Activated naive CD8-positive, alpha-beta T cell treated with anti-CD3 and anti-CD28 coated beads for 36 hours (primary cell): ENCODE measurements at places on chromosomes 2 and 18. TPM values are rescaled to one million over a fixed set of nuclear protein-coding genes. Genes with fewer than 3 reads are reported as not detected.

DNA sequence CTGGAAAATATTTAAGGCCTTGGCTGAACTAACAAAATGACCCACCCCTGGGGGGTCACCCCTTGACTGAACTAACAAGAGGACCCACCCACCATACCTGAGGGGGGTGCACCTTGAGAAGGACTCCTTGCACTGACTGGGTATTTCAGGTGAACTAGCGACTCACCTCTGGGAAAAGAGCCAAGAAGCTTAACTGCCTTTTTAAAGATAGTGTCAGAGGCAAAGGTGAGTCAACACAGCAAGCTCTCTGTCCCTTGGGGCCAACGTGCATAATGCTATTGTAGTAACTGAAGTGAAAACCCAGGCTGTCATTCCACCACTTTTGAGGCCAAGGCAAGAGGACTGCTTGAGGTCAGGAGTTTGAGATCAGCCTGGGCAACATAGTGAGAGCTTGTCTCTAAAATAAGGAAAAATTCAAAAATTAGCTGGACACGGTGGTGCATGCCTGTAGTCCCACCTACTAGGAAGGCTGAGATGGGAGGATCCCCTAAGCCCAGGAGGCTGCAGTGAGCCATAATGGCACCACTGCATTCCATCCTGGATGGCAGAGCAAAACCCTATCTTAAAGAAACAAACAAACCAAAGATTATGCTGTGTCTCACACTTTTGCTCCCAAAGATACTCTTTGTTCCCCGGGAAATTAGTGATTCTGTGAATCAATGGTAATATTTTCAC is 36.4 kb upstream of the ZCCHC2 start:
- DNase-seq, result peak; percentile 6

- peak; percentile 63 for DNase-seq
Measured at GRCh38 chr2:173027181-173028128, 48.2 kb upstream of the MAP3K20 start.

DNA sequence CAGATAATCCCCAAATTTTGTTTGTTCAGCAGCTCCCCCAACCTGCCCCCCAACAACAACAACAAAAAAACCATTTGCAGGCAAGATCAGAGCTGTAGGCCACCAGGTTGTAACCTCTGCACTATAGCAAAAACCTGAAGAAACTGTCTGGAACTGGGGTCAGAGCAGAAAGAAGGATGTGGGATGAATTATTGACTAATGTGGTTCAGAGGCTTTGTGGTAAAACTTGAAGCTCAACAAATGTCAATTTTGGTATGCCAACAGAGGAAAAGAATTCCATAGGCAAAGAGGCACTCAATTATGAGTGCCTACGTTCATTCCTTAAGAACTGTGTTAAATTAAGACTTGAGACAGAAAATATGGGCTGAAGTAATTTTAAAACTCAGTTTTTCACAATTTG is 255.1 kb downstream of the STK39 start:
- DNase-seq, result no peak

GRCh38 chr18:39911716-39912115 is 2043.3 kb upstream of the PIK3C3 start:
- DNase-seq, result no peak

DNA sequence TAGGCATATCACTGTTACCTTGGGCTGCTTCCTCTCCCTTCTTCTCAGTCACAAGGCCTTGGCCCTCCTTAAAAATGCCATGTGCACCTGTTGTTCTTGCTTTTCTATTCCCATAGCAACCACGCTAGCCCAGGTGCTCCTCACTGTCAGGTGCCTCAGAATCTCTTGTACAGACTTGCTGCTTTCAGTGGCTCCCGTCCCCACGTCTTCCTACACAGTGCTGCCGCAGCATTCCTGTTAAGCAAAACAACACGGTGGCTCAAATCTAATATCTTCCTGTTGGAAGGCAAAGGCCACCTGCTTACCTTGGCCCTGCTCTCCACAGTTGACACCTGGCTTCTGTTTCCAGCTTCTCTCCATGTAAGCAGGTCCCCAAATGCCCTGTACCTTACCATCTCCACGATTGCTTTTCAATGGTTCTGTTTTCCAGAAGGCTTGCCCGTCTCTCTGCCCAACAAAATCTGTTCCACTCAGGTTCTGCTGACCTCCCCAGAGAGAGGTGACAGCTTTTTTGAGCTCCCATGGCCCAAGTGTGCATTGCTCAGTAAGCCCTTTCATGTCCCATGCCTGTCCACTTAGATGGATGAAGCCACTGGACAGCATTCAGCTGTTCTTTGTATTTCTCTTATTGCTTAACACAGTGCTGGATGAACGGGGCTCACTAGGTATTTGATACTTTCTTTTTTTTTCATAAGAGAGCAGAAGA is 240.4 kb downstream of the PRKCE start:
- no peak for DNase-seq

DNA sequence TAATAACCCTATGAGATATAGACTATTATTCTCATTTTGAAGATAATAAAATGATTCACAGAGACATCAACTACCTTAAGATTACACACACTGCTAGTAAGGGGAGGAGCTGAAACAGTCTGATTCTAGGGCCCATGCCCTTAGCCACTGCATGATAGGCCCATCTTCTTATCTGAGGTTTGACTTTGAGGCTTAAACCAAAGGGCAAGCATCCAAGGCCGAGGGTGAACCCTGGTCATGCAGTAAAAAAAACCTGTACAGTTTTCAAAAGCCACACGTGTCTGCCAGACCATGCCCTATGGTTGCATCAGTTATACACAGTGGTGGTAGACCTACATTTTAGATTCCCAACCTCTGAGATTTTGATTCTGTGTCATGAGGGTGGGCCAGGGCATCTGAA is 44.8 kb downstream of the POLE4 start:
- no peak for DNase-seq

GRCh38 chr2:157414050-157414449 is 29.8 kb downstream of the CYTIP start:
- DNase-seq, result no peak

DNA sequence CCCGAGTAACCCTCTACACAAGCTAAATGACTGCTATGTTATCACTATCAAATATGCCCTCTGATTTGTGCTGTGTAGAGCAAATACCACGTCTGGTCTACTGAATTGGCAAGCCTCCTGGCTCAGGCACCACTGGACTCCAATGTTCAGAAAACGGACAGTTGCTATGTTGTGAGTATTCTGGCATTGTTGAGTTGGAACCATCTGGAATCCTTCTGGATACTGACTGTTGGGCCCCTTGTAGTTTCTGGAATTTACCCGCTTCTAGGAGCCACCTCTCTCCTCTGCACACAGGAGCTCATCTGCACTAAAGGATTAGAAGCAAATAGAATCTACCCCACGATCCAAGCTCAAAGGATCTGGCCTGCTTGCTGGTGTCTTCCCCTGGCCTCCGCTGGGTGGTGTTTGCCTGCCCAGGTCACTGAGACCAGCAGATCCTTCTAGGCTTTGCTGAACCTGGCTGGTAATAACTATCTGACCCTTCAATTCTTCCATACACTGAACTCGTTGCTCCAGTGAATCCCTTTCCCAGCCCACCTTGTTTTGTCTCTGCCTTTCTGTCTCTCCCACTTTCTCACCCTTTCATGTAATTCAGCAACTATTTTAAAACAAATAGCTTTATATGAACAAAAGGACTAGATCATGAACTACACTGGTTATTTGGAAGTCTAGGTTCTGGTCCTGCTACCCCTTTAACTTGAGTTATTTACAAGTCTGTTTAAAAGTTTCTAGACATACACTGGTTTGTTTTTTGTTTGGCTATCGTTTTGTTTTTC is 2.1 kb upstream of the HAAO start:
- no peak for DNase-seq

DNA sequence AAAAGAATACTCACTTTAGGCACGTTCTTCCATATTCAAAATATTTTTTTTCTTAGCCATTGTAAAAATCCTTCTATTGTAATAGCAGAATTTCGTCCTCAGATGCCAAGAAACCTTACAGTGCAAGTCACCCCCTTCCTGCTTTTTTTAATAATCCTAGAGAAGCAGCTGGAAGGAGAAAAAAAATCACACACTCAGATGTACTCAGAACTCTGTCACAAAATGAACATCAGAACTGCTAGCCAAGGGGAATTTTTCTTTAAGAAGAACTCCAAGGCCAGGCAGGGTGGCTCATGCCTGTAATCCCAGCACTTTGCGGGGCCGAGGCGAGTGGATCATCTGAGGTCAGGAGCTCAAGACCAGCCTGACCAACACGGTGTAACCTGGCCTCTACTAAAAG is 127.3 kb upstream of the SPATS2L start:
- no peak for DNase-seq

GRCh38 chr2:237097911-237098702 is 12.4 kb downstream of the COPS8 start:
- DNase-seq, result no peak

DNA sequence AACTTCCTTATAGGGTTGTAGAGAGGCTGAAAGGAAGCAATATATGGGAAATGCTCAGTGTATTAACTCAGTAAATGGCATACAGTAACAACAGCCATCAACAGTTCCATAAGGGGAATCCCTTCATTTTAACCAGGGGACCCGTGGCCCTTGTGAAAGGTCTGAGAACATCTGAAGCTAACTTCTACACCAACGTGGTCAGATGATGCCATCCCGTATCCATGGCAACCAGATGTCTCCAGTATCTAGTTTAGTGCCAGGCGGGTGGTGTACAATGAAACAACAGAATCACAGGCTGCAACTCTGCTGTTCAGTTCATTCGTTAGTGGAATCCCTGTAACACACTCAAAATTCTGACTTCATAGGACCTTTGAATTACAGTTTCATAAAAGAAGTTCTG is 162.3 kb downstream of the TGIF1 start:
- no peak for DNase-seq

GRCh38 chr2:164203131-164203530 is 418.2 kb downstream of the GRB14 start:
- no peak for DNase-seq

- DNase-seq, result no peak
Measured at GRCh38 chr2:100483895-100484294, 13.6 kb downstream of the NMS start.

GRCh38 chr2:129402076-129402475 is 577.4 kb upstream of the RAB6C start:
- DNase-seq, result no peak

- DNase-seq, result no peak
Measured at GRCh38 chr2:41936771-41937463, 110.9 kb upstream of the PKDCC start.

- DNase-seq, result no peak
Measured at GRCh38 chr18:9653390-9653789, 39.0 kb upstream of the PPP4R1 start.

The SMPD4 gene
- total RNA-seq, result 110 TPM

The PTPRN gene
- total RNA-seq, result 2.5 TPM

The STK36 gene
- total RNA-seq, result 11.8 TPM

The TSPYL6 gene
- total RNA-seq, result not detected

The LCT gene
- 0.31 TPM for total RNA-seq

The PROM2 gene
- total RNA-seq, result not detected

The COLEC11 gene
- 0.86 TPM for total RNA-seq

The ARHGEF33 gene
- total RNA-seq, result 0.10 TPM

The FKBP1B gene
- total RNA-seq, result 0.99 TPM

The ALK gene
- total RNA-seq, result not detected
